Posterior vena cava (tissue), 2 donors: ENCODE measurements at places on chromosomes 3 and 15. TPM values are rescaled to one million over a fixed set of nuclear protein-coding genes. Genes with fewer than 3 reads are reported as not detected.

DNA sequence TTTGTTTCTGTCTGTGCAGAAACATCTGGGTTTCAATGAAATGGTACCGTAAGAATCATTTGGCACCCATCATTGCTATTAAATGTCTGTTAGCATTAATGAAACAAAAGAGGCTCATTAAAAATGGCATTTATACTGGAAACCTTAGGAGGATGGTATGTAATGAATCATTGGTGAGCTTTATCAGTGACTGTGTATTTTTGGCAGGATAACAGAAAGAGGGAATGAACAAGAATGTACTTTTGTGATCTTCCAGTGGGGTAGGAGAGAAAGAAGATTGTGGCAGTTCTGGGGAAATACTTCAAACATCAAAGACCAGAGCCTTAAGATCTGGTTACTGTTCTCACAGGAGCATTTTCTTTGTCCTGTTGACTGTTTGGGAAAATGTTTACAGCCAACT, 4.7 kb upstream of the DCBLD2 start:
- no peak for DNase-seq

DNA sequence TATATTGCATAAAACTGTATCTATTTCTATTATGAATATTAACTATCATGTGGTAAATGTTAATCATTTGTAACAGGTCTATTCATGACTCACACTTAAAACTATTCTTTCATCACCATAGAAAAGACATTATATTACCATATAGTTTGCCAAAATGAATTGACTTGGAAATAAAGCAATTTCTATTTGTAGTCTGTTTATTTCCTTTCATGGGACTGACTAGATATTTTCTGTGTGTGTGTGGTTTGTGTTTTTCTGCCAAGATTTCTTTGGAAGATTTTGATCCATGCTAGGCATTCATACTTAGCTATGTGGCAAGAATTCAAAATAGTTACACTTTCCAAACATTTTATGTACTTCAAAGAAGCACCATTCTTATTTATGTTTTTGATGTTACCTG, 522.5 kb upstream of the AGTR1 start:
- no peak for DNase-seq

Gene PLCH1
- total RNA-seq: 0.05 TPM

DNA sequence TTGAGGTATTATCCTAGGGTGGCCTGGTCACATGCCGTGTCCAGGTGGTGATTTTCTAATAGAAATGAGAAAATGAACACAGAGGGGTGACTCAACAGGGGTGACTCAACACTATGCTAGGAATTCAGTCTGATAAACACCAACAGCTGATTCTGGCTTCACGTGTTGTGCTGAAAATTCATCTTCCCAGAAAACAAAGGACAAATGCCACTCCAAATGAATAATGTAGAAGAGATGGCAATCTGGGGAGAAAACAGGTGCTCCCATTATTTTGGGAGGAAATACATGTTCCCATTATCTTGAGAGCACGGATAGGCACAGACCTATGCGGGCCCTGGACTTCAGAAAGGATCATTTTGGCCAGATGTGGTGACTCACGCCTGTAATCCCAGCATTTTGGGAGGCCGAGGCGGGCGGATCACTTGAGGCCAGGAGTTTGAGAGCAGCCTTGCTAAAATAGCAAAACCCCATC, 101.2 kb upstream of the MEX3B start:
- no peak for DNase-seq

Gene HIGD2B
- total RNA-seq: not detected

Gene GPR156
- total RNA-seq: 3.1 TPM

- no peak for DNase-seq
Measured at GRCh38 chr3:107562969-107563529, 40.3 kb downstream of the BBX start.

Gene RASGRP1
- total RNA-seq: 0.67 TPM

DNA sequence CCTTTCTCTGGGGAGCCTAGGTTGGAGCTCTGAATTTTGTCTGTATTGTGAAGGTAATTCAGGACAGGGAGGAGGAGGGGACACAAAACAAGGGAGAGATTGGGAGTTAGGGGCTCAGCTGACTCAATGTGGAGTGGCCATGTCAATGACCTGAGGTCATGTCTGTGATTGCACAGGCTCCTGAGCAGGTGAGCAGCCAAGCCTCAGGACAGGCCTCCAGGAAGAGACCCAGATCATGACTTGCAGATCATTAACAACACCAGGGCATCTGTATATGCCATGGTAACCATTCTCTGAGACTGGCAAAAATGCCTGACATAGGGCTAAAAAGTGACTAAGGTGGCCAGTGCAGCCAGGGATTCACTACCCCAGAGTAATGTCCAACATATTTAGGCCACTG, 20.9 kb downstream of the ERICH6 start:
- DNase-seq: no peak

Gene ZBBX
- not detected for total RNA-seq

DNA sequence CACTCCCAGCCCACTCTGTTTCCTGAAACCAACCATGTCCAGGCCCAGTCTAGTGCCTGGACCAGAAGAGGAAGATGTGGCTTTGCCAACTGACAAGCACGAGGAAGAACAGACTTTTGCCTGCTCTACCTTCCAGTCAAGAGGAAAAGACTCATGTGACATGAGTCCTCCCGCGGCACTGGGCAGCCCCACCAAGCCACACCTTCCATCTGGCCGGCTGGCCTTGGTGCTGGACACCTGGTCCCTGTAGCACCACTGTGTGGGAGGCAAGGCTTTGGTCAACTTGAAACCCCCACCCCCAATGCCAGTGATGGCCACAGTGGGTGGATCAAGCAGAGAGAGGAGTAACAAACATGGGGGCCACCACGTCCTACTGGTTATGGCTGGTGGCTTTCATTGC, 12.5 kb downstream of the CHDH start:
- DNase-seq: peak; percentile 32

Gene INSYN1
- 13.8 TPM for total RNA-seq

Gene GLDN
- 8.1 TPM for total RNA-seq

Gene IL1RAP
- total RNA-seq: 10.2 TPM

Gene SV2B
- total RNA-seq: 3.4 TPM

DNA sequence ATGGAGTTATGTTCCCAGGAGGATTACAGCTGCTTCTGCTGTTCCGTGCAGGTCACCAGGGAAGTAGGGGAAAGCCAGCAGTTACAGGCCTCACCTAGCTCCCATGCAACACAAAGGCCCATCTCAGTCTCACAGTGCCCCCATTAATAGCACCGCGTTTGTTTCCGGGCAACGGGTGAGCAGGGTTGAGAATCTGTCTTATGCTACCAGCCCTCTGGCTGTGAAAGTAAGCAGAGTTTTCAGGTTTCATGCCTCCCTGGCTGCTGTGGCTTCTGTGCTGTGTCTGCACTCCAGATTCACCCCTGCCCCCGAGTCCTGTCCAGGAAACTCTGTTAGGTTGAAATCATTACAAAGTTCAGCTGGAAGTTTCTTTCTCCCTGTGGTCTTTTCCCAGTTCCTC, 254.4 kb upstream of the GPR149 start:
- no peak for DNase-seq

DNA sequence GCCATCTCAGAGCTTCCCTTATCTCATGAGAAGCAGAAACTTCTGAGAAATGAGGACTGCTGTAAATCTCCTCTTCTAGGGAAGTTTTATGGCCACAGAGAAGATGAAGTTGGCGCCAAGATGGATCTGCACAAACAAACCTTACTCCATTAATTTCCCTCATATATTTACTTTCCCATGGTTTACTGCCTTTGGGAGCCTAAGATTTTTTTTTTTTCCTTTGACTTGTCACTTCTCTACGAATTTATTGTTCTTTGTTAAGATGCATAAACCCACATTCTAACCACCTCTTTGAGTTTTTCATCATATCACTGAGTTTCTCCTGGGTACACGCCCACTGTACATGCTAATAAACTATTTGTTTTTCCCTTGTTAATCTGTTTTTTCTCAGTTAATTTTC, 21.5 kb upstream of the NPTN start:
- no peak for DNase-seq

DNA sequence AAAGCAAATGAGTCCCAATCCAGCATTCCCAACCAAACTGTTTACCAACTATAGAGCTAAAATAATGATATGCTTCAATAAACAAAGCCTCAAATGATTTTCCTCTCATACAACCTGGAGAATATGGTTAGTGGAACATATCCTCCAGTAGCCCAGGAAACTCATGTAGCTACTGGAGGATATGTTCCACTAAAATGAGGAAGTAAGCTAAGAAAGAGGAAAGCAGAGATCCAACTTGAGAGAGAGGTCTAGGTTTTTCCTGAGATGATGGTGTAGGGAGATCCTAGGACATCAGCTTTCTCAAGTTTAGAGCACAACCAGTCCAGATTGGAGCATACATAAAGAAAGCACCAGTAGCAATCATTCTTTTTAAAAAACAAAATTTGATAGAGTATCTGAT, 44.6 kb upstream of the SLC4A7 start:
- no peak for DNase-seq

- no peak for DNase-seq
Measured at GRCh38 chr3:42678447-42678846, 6.9 kb upstream of the KLHL40 start.

GRCh38 chr3:111720681-111721380, 125.7 kb upstream of the ZBED2 start:
- DNase-seq: no peak
